ENCODE measurements at places on chromosomes 12 and 14.

GRCh38 chr12:30440826-30441602 is 254.7 kb downstream of the IPO8 start:
- DNase-seq = no peak

DNA sequence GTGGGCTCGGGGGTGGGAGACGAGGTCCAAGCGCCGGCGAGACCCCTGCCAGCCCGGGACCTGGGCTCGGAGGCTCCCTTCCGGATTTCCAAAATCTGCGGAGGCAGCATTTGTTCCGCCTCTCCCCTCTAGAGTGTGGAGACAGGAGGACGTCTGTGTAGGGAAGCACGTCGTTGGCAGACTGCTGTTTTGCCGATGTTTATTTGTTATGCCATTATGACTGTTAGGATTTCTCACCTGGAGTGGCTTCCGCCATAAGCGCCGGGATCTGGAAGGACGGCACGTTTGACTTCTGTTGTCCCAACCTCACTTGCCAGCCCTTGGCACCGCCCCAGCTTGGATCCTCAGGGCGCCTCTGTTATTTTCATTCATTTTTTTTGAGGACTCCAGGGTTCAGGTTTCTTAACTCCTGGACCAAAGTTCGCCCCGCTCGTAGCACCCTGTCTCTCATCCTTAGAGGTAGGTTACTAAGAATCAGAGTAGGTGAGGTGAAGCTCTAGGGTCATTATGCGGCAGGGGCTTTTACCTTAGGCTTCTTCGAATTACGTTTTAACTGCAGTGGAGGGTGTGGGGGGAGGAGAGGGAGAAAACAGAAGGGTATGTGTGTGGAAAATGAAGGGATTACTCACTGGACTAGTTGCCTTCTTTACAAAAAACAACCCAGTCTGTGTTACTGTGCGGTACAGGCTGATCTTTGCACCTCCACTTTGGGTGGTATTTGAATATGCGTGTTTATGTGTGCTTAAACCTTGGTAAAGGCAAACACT is 547 bp upstream of the PYGL start:
- no peak for DNase-seq

- DNase-seq = no peak
These were observed 360 bp upstream of the SLC35F4 start for GRCh38 chr14:57866199-57866705.

DNA sequence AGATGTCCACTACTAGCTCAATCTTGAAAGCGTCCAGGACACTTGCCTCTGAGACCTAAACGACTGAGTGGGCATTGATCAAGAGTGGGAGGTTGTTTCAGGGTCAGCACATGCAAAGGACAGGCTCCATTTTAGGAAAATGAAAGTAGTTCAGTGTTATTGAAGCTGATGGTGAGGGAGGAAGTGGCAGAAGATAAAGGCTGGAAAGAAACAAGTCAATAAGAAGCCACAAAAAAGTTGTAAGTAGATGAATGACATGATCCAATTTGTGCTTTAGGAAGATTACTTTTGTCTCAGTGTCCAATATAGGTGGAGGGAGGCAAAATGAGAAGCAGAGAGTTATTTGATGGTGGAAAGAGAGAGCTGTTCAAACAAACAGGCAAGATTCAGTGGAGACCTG is 22.0 kb downstream of the GPR65 start:
- no peak for DNase-seq

- no peak for DNase-seq
These were observed 13.7 kb downstream of the APPL2 start for GRCh38 chr12:105222284-105222655.

- no peak for DNase-seq
These were observed 56.4 kb downstream of the GLT1D1 start for GRCh38 chr12:128909653-128910052.

- DNase-seq = no peak
These were observed 61.5 kb downstream of the SPATS2 start for GRCh38 chr12:49428793-49429192.

DNA sequence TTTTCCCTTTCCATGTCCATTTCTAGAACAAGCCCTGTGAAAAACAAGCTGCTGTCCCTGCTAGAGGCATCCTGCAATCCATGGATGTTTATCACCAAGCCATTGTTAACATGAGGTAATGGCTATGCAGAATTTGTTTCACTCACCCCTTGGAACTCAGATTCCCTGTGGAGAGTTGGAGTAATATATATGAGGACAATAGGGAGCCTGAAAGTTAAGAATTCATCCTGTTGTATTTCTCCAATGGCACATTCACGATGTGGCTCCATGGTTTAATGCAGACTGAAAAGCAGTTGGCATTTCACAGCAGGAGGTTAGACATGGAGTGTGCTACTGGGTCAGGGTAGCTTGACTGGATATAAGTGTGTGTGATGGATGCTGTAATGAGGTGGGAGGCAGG is 32.4 kb downstream of the GPR65 start:
- DNase-seq = no peak

DNA sequence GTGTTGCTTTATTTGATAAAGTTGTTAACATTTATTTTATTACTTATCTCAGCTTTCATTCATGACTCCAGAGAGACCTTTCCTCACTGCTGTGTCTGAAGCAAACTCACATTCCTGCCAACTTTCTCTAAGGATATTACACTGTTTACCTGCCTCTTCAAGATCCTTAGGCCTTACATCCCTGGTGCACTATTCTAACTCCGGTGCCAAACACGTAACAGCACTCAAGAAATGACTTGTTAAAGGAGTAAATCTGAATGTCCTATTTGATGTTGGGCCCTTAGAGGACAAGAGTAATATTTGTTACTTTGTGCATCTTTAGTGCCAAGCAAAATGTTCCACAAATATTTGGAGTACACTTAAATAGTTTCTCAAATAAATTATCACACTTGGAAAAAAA is 324.1 kb upstream of the FLRT2 start:
- DNase-seq = no peak

DNA sequence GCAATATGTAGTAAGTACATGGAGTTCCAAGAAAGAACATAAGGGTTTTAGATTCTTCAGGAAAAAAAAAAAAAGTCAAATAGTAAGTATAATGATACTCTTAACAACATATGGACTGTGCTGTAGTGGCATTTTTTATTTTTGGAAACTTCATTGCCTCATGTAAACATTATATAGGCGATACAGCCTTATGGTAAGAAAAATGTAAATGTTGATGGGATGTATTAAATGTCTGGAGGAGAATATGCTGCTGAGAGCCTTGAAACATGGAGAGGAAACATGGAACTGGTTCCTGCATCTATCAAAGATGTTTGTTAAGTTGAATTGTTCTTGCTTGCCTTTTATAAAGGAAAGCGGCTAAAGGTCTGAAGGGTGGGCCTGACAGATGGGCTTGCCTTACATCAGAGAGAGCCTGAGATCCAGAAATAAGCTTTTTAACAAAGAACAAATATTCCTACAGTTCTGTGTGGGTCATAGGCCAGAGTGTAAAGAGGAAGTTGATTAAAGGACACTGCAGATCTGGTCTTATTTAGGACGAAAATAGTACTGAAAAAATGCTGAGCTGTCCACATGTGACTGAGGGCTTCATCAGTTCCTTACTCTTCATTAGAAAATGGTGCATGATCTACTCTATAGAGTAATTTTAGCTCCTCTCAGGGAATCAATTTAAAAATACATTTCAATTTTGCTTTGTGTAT is 448.1 kb upstream of the DCN start:
- DNase-seq = no peak

DNA sequence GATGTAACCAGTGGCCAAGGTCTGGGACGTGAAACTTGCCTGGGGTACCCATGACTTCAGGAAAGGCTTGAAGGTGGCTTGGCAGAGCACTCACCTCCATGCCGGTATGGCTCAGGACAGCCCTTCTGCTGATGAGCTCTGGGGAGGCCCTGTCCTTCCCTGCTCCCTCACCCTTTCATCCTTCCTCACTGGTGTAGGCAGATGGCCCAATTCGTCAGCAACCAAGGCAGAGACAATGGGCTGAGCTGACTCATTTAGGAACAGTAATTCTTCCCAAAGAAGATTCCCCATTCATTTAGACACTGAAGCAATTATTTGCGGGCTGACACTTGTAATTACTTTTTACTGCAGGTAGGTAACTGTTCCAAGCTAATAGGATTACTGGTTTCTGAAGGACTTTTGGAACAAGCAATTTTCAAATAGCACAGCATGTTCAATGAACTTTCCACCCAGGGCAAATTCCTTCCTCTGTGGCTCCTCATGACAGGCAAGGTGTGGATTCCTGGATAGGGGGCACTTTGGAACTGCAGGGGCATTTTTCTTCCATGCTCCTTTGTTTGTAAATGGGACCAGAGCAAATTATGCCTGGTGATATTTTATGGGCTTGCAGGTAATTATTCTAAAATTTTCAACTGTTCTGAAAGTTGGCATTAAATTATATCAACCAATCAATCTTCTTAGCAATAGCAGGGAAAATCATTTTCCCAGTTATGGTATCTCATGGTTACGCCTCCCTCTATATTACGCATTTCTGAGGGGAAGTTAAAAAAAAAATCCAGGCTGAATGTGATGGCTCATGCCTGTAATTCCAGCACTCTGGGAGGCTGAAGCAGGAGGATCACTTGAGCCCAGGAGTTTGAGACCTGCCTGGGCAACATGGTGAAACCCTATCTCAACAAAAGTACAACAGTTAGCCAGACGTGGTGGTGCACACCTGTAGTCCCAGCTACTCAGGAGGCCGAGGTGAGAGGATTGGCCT is 24.1 kb upstream of the NRDE2 start:
- DNase-seq = no peak

DNA sequence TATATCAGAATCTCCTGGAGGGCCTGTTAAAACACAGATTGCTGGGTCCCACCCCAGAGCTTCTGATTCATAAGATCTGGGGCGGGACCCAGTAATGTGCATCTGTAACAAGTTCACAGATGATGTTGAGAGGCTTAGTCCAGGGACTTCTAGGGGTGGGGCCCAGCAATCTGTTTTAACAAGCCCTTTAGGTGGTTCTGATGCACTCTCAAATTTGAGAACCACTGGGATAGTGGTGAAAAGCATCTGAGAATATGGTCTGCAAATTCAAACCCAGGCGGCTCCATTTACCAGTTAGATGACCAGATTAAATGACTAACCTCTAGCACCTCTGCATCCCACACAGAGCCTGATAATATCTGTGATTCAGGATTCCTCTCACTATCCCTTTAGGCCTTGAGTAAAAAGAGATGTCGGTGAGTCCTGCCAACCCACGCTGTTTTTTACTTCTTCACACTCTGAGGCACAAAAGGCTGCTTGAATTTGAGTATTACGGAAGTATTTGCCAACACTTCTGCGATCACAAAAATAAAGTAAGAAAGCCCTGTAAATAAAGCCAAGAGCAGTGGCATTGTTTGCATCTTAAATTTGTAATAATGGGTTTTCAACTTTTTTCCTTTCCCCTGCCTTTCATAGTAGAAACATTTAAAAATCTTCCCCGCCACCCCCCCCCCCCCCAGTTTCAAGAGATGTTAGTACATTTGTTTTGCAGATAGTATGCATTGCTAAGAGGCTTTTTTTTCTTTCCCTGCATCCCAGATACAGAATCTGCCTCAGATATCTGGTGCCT is 1.8 kb upstream of the FRS2 start:
- no peak for DNase-seq

- DNase-seq = no peak
These were observed 5.4 kb downstream of the DLK1 start for GRCh38 chr14:100731846-100732765.

- no peak for DNase-seq
These were observed 6.0 kb downstream of the LTB4R start for GRCh38 chr14:24317141-24317928.

DNA sequence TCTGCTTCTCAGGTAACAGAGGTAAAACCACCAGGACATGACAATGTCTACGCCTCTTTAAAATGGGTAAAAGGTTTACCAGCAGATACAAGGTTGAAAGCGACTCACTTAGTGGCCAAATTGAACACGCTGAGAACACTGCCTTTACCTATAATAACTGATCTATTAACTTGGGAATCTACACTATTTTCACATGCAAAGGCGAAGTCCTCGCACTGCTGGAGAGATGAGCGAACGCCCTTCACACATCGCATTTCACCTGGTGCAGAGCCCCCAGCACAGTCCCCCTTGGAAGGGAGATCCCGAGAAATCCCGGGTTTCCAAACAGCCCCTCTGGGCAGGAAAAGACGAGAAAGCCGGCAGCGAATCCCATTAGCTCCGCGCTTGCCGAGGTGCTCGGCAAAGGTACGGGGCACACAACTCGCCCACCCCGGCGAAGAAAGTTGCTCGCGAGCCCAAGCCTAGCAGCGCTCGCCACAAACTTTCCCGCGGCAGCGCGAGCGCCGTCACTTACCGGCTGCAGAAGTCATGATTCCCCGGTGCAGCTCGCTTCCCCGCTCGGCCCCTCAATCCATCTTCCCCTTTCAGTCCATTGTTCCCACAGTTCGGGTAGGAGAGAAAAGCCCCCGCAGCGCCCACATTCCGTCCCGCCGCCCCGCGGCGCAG is 423 bp downstream of the FGD6 start:
- DNase-seq = no peak

- DNase-seq = no peak
These were observed 289.9 kb downstream of the BCAT1 start for GRCh38 chr12:24659016-24659415.

- DNase-seq = no peak
These were observed 92.7 kb downstream of the ADAMTS20 start for GRCh38 chr12:43459285-43459684.

DNA sequence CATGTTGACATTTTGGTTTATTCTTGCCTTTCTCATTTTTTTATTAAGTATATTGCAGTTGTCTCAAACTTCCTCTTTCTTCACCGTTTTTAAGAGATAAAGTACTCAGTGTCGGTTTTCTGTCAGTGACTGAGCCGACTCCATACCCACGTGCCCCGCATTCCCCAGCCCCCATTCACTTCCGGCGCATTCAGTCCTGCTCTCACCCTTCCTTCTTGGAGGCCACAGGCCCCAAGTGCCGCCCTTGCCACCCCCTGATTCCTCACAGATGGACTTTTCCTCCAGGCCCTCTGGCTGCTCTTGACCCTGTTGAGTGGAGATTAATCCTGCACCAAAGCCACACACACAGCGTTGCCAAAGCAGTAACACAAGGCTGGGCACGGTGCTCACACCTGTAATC is 19.1 kb upstream of the DNAH10 start:
- DNase-seq = no peak

DNA sequence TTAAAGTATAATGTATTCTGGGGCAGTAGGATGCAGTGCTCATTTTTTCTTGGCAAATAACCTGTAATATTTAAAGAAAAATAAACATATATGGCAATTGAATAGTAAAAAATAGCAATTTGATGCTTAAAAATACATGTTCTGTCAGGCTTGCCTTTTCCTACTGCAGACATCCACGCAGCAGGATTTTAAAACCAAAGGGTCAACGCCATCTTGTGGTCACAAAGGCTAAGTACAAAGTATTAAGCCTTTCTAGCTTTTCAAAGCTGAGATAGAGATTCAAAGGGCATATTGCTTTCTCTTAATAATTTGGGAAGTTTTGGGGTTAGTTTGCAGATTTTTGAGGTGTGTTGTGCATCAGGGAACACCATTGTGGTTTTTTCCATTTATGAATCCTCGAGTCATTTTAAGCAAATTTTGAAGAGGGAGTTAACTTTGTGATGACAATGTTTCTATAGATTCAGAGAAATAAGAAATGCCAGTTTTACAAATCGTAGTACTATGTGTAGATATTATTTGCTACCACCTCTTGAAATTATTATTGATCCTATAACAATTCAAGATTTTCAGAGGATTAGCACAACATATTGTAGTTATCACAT is 4.7 kb upstream of the CCER1 start:
- no peak for DNase-seq
